Type B pancreatic cell (in vitro differentiated cells): ENCODE measurements at places on chromosomes 4 and X. TPM values are rescaled to one million over a fixed set of nuclear protein-coding genes. Genes with fewer than 3 reads are reported as not detected.

- H3K27me3 ChIP-seq: peaks cover 45% of the 10 kb centered on the region
- H3K4me1 ChIP-seq: peaks cover 15% of the 10 kb centered on the region
- H3K27ac ChIP-seq: no peak overlapping the region
- no peaks in the 10 kb centered on the region for H3K36me3 ChIP-seq
- no peak for DNase-seq
Observed at GRCh38 chr4:8159537-8160232, 1.1 kb upstream of the ABLIM2 start.

GRCh38 chrX:72495046-72495445, 77.6 kb downstream of the HDAC8 start:
- peaks cover 5% of the 10 kb centered on the region for H3K36me3 ChIP-seq
- no peak overlapping the region for H3K27ac ChIP-seq
- no peaks in the 10 kb centered on the region for H3K27me3 ChIP-seq

DNA sequence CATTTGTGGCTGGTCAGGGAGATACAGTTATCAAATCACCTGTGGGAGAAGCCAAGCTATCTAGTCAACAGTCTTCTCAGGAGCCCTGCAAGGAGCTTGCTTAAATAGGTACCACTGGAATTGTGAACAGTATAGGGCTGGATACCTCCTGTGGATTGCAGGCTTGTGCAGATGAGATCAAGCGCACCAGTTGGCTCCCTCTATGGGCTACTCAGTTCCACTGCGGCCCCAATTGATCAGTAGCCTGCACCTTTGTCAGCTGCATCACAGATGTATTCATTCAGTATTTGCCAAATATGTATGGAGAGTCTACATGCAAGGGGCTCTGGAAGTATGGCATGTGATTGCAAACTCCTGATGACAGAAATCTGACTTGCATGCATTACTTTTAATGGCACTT, 28.6 kb downstream of the TEX13A start:
- no peak for DNase-seq
- H3K27me3 ChIP-seq: no peaks in the 10 kb centered on the region
- peaks cover 3% of the 10 kb centered on the region for H3K36me3 ChIP-seq
- no peaks in the 10 kb centered on the region for H3K4me1 ChIP-seq

- peaks cover 36% of the 10 kb centered on the region for H3K27me3 ChIP-seq
- DNase-seq: no peak
- H3K36me3 ChIP-seq: no peaks in the 10 kb centered on the region
- H3K4me3 ChIP-seq: peak overlapping the region; percentile 93
- peak overlapping the region; percentile 64 for H3K27ac ChIP-seq
- peaks cover 28% of the 10 kb centered on the region for H3K4me1 ChIP-seq
Observed at GRCh38 chr4:98657531-98658286, 702 bp downstream of the TSPAN5 start.

The RHOXF2 gene
- not detected in 2 replicates for total RNA-seq

The LDB2 gene
- total RNA-seq: 1.5 and 31.5 TPM in 2 replicates
